ENCODE measurements at places on chromosomes 6 and 20. TPM values are rescaled to one million over a fixed set of nuclear protein-coding genes. Genes with fewer than 3 reads are reported as not detected.
A peak's percentile ranks its signal among the peaks of the same experiment; 100 is the strongest.

DNA sequence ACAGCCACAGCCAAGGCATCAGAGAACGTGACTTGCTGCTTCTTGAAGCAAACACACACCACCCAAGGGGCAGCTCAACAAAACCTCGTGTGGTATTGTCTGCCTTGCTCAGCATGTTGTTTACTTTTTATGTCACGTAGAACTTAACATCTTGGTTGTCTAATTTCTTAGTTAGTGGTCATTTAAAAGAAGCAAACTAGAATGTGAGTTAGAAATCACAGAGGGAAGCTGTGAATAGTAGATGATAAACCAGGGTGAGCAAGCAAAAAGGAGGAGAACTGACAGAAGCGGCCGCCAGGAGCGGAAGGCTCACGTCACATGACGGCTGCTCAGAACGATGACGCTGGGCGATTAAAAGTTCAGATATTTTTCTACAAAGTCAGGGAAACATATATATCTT is 51.5 kb upstream of the KIF25 start:
- peak; percentile 28 for DNase-seq

DNA sequence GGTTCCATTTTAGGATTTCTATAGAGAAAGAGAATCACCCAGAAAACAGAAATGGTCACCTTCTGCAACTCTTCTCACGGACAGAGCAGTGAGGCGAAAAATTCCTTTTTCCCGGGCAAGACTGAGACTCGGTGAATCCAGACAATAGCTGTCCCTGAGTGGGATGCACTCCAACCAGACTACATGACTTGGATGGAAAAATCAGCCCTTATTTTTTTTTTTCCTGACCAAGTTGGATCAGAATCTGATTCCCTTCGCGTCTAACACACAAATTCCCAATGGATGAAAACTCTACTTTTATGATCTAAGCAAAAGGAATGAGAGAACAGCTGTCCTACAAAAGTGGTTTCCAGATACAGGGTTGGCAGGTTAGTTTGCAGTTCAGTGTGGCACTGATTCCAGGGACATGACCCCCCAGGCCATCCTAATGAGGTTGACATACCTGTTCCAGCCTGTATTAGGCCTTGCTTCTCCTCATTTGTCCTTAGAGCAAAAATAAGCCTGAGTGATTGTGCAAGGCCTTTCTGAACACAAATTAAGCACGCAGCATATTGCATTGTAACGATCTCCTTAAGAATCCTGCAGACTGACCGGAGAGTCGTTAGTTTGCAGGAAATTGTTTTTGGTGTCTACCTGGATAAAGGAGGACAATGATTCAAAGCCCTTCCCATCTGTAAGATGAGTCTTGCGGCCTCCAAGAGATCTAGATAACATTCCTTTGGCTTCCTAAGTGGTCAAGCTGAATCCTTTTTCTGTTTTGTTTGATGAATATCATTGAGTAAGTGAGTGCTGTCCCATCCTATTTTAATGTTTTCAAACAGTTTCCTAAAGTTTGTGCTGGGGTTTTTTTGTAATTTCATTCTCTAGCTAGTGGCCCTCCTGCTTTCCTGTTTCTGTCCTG is 1.5 kb upstream of the NEDD9 start:
- no peak for DNase-seq

- DNase-seq = peak; percentile 50
Measured at GRCh38 chr20:25148181-25148981, 47.1 kb upstream of the ENTPD6 start.

GRCh38 chr20:55052459-55052858 is 577.1 kb downstream of the DOK5 start:
- DNase-seq = peak; percentile 14

- no peak for DNase-seq
Measured at GRCh38 chr6:36147294-36147693, 17.0 kb downstream of the MAPK13 start.

DNA sequence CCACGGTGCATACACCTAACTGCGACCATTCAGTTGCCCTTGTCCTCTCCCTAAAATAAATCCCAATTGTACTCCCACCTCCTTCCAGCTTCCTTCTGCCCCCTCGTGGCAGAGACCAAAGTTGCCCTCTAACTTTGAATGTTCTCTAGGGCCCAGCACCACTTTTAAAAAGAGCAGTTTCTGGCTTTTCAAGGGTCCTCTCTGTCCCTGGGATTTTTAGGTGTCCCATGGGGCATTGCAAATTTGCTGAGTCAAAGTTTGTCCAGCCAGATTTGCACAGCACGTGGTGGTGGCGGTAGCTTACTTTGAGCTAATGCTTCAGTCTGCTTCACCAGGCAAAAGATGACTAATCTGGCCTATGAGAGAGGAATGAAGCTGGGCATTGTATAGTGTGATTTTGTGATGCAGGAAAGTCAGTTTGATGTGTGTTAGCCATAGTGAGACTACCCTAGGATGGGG is 100.2 kb downstream of the PERP start:
- DNase-seq = peak; percentile 31

GRCh38 chr20:48012401-48012974 is 227.2 kb upstream of the SULF2 start:
- peak; percentile 60 for DNase-seq

Gene RBBP8NL
- not detected for polyA plus RNA-seq

Gene CGA
- polyA plus RNA-seq = 0.18 TPM

Gene PLN
- 1.3 TPM for polyA plus RNA-seq

Gene GSTA3
- polyA plus RNA-seq = not detected

Gene HCK
- not detected for polyA plus RNA-seq

Gene OR2J3
- polyA plus RNA-seq = not detected

Gene PTPRT
- not detected for polyA plus RNA-seq

Gene NKAIN2
- not detected for polyA plus RNA-seq
